ENCODE measurements at places on chromosomes 1 and 21.

DNA sequence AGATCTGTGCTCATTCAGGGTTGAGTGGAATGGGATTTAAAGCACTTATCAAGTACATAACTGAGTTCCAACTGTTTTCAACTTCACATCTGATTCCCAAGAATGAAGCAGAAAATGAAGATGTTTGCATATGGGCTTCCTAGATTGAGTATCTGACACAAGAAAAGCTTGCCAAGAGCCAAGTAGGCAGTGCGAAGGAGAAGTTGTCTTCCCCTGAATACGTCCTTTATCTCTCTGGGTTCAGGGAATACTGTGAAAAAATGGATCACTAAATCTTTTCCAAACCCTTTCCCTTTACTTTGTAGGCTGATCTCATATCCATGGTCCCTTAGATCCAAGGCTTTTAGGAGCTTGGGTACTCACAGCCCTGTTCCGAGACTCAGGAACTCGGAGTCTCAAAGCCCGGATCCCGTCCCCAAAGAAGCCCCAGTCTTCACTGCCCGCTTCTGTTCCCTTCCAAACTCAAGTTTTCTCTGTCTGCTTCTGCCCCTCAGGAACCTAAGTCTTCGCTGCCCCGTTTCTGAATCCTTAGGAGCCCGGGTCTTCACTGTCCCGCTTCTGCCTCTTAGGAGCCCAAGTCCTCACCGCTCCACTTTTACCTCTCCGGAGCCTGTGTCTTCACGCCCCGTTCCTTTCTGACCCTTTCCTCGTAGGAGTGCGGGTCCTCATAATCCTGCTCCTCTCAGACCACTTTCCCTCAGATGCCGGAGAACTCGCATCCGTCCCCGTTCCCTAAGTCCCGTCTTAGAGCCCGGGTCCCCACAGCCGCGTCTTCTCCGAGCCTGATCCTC, 616 bp downstream of the TAF12 start:
- DNase-seq: no peak

DNA sequence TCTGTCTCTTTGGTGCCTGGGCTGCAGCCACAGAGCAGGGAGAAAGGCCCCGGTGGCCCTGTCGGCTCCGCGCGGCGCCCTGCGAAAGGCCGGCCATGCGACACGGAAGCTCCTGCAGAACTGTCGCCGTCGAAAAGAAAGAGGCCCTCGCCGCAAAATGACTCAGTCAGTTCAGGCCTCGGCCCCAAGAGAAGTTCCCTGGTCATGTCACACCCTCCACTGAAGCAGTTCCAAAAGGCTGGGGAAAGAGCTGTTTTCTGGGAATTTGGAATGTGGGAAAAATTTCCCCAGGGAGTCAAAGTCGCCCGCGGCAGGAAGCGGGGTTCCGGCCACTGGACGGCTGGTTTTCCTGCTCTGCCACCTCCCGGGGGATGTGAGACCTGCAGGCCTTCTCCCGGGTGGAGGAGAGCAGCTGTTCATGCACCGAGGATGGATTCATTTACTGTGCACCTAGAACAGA, 115.8 kb upstream of the ZNF678 start:
- peak; percentile 73 for DNase-seq

DNA sequence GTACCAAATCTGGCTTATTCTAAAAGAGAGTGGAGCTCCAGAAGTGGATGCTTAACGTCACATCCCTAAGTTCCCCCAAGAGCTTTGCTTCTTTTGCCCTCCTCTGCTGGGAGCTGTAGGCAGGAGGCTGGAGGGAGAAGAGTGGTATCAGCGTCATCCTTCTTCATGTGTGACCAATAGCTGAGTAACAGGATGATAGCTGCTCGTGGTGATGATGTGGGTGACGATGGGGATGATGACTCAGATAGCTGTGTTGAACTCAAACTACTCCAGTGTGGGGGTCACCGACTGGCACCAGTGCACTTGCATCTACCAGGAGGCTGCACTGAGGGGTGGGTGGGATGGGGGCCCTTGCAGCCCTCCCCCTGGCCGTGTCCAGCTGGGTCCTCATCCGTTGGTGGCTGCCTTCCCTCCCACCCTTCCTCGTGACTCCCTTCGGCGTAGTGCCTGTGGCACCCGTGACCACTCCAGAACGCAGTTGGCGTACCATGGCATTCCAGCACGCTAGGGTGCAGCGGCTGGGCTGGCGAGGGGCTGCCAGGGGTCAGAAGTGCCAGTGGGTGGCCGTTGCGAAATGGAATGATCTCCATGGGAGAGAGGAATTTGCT, 1.1 kb downstream of the IGFN1 start:
- DNase-seq: no peak

- DNase-seq: no peak
Observed at GRCh38 chr1:155006601-155007101, 4.0 kb downstream of the ZBTB7B start.

DNA sequence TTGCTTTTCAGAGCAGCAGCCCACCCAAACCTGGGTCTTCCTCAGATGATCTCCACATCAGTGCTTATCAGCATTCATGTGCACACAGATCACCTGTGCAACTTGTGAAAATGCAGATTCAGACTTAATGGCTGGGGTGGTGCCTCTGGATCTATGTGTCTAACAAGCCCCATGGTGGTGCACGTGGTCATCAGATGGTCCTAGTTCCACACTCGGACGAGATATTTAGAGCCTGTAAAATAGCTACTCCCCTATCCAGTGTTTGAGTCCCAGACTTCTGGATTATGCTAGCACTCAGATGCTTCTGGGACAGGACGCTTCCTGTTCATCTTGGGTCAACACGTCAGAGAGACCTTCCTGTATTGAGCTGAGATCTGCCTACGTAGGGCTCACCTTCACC, 114.2 kb downstream of the LIPI start:
- no peak for DNase-seq

GRCh38 chr1:172971241-172971640, 79.5 kb downstream of the TNFSF18 start:
- DNase-seq: no peak

DNA sequence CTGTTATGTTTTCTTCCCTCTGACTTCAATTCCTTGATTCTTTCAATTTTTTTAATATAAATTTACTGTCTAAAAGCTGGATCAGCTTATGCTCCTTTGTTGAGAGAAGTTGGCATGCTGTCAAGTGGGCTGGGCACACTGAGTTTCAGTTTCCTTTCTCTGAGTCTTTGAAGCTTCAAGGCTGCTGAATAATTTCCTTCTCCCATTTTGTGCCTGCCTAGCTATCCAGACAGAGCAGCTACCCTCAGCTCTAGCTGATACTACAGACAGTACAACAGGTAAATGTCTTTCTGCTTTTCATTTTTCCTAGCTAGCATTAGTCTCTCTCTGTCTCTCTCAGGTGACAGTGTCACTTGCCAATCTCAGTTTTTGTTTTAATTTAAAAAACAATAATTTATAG, at the start of gene IFI44:
IFI44 (plus strand) TSS at position 204 of the 400 bp plus-strand sequence. CDS start 365 bp downstream, outside the sequence.
- peak; percentile 72 for DNase-seq

DNA sequence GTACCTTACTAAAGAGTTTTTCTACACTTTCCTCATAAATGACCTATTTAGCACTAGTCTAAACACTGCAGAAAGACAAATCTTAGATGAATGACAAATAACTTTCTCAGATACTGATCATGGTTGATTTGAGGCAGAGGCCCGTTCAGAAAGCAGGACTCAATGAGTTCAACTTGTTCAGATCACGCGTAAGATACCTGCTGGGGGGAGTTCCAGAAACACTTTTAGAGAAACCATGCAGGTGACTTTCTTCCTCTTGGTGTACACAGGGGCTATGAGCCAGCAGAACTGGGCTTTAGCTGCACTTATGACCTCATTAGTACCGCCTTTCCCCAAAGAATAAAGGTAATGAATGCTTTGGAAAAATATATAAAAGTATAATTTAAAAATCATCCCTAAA, 38.8 kb upstream of the TTC39A start:
- no peak for DNase-seq

DNA sequence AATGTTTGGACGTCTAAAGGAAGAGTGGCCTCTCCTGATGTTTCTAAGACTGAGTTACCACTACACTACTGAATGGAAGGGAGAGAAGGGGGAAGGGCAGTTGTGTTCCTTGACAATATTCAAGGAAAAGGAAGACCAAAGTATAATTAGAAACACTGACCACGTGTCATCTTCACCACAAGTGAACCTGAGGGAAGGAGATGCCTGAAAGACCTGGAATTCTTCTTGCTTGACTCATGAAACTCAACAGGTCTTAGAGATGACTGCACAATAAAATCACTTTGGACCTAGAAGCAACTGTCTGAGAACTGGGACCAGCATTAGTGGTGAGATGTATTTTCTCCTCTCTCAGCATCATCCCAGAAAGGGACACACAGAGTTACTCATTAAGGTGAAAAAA, 56.7 kb downstream of the PTPN14 start:
- DNase-seq: no peak

DNA sequence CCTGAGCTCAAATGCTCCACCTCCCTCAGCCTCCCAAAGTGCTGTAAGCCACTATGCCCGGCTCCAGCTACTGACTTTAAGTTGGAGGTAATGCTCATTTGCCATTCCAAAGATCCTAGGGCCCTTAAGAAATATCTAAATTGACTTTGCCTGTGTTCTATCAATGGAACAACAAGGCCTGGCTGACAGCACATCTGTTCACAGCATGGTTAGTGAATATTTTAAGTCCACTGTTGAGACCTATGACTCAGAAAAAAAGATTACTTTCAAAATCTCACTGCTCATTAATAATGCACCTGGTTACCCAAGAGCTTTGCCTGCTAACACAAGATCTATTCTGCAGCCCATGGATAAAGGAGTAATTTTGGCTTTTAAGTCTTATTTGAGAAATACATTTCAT, 3.5 kb upstream of the SSX2IP start:
- no peak for DNase-seq

- no peak for DNase-seq
Observed at GRCh38 chr21:36127250-36127904, 7.5 kb upstream of the CBR3 start.

GRCh38 chr1:183685112-183685713, 32.1 kb upstream of the APOBEC4 start:
- no peak for DNase-seq

DNA sequence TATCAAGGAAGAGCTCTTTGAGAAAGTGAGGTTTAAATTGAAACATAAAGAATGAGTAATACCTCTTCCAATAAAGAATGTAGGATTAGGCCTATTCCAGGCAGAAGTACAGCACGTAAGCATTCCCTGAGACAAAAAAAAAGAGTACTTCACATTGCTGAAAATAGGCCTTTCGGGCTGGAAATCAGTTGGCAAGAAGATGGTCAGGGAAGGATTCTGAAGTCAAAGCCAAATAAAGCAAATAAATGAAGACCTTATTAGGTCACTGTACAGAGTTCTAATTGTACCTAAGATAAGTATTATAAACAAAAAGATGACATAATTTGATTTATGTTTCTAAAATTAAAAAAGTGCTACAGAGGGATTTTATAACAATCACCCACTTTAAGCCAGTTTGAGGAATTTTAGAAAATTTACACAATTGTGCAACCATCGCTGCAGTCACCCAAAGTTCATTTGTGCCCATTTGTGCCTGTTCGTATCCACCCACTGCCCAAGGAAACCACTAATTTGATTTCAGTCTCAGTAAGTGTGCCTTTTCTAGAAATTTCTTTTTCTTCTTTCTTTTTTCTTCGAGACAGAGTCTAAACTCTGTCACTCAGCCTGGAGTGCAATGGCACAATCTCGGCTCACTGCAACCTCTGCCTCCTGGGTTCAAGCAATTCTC, 58.6 kb downstream of the FMO4 start:
- no peak for DNase-seq

DNA sequence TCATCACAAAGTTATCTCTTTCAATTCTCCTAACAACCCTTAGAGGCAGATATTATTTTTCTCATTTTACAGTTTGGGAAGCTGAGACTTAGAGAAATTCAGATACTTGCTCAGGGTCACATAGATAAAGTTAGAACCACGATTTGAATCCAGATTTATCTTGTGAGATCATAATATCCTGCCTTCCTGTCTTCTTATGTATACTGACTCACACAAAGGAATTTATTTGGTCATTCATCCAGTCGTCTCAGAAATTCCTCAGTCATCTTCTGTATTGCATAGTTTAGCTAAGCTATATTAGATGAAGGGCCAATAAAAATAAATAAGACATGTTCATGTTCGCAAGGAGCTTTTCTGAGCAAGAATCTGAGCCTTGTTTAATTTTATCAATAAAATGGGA, 35.8 kb upstream of the RUNX1 start:
- no peak for DNase-seq

GRCh38 chr1:21814981-21815582, 3.0 kb downstream of the LDLRAD2 start:
- no peak for DNase-seq

DNA sequence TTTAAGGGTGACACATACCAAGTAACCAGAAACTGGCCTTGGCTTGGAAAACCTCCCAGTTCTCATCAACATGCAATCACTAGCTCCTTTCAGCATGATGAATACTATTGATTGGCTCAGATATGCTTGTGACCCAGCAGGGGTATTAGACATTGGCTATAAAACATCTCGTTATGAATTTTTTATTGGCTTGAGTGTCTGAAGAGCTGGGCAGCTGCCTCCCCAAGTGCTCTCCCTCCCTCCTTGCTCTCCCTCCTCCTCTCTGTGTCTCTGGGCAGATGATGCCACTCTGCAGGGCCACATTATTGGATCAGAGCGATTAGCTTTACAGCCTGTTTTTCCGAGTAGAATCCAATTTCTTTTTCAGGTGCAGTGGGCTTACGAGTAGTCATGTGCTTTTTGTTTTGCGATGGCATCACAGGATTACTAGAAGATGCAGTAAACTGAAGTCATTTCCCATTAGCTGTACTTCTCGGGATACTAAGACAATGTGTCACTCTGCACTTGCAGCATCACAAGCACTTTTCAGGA, 79.3 kb upstream of the ATF3 start:
- DNase-seq: no peak

GRCh38 chr1:200401708-200402107, 8.1 kb downstream of the ZNF281 start:
- DNase-seq: no peak

GRCh38 chr1:54298284-54299033, 98.5 kb downstream of the MRPL37 start:
- no peak for DNase-seq

DNA sequence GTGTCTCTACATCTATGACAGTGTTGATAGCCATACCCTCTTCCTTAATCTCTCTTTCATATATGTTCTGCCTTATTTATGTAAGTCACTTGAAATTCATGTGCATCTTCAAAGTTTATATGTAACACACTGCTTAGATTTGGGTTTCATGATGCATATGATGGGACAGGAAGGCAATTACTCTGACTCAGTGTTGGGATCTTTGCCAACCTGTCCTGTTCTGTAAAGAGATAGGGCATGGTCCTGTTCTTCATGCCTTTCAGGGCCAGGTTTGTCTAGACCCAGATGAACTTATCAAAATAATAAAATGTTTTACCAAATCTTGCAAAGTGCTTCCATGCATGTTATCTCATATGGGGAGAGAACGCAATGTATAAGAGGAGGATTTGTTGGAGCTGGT, 69.5 kb downstream of the TMPRSS15 start:
- no peak for DNase-seq

GRCh38 chr1:224116131-224116530, 2.2 kb downstream of the FBXO28 start:
- DNase-seq: no peak

- DNase-seq: no peak
Observed at GRCh38 chr1:194512345-194512744, 1325.9 kb upstream of the B3GALT2 start.

GRCh38 chr1:119331190-119331515, 37.4 kb upstream of the HAO2 start:
- no peak for DNase-seq

- no peak for DNase-seq
Observed at GRCh38 chr1:109793486-109794318, 30.0 kb upstream of the EPS8L3 start.

- DNase-seq: no peak
Observed at GRCh38 chr1:81420760-81421159, 380.0 kb upstream of the ADGRL2 start.

Data from heart right ventricle (tissue), 16 donors.